ENCODE measurements at places on chromosomes 11 and 22.

GRCh38 chr22:44328762-44329161, 16.0 kb upstream of the SHISAL1 start:
- DNase-seq = no peak

DNA sequence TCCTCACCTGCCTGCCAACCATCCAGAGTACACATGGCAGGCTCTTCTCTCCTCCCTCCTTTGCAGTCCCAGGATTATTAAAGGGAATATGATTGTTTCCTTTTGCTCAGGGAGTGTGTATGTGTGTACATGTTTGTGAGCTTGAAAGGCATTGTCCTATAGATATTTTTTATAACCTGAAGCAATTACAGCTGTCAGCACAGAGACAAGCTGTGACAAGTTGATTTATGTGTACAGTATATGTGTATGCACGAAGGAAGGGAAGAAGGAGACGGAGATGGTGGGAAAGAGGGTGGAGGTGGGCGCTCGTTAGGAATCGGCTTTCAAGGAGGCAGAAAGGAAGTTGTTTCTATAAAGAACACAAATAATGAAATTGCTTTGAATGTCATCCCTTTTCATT, 537.0 kb downstream of the NTM start:
- no peak for DNase-seq

DNA sequence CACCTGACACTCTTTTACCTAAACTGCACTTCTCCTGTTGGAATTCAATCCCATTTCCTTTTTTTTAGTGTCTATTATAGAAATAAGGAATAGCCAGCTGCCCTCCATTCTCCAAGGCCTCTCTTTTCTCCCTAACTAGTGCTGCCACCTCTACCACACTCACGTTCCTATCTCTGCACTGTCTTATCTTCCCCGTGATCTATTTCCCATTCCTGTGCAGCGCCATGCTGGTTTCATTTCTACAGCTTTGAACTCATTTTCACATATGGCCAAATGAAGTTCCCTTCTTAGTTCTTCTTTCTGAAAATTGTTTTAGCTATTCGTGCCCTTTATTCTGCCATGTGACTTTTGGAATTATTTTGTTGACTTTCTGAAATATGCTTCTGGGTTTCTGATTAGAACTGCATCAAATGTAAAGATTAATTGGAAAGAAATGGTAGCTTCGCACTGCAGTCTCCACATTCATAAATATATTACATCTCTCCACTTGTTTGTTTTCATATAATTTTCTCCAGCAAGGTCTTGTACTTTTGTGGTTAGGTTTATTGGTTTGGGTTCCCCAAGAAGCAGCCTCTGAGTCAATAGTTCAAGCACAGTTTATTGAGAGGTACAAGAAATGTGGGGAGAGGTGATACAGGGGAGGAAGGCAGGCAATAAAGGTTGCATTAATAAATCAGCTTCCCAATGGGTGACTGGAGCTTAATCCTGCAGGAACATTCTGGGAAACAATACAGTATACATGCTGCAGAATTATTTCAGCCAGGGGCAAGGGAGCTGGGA, 43.7 kb upstream of the DRD2 start:
- DNase-seq = no peak

GRCh38 chr22:22976033-22976922, 88.7 kb downstream of the IGLL5 start:
- DNase-seq = no peak

GRCh38 chr11:8756201-8756600, 73.6 kb downstream of the RPL27A start:
- no peak for DNase-seq

- no peak for DNase-seq
Observed at GRCh38 chr11:109707411-109707810, 285.4 kb downstream of the C11orf87 start.

DNA sequence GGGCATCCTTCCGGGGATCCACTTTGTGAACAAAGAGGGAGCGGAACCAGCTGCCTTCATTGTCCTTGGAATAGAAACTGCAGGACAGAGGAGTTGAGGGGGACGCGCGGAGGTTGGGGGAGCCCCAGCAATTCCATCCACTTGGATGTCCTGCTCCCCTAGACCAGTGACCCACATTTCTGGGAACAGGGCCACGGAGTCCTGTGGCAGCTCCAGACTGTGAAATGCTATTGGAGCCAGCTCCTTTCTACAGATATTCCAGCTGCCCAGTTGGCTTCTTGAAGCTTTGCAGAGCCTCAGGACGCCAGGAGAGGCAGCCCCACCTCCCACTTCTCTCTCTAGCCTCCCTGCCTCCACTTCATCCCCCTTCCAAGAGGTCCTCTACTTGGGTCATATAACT, 10.5 kb downstream of the NIPSNAP1 start:
- DNase-seq = no peak

DNA sequence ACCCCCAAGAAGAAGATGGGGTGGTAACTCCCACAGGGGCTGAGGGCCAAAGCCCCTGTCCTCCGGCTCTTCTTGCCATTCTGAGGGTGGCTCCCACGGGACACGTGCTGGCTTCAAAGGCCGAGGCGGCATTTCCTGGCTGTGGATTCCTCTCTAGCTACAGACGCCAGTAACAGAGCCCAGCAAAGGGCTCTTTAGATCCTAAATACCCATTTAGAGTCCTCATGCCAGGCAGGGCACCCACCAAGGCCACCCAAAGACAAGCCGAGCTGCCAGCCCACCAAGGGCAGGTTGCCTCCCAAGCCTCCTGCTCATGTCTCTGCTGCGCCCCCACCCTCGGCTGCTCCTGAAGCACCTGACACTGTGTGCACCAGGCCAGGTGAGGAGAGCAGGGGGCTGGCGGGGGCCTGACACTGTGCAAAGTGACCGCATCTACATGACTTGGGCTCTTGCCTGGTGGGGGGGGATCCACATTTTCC, 5.7 kb downstream of the LRFN4 start:
- no peak for DNase-seq

DNA sequence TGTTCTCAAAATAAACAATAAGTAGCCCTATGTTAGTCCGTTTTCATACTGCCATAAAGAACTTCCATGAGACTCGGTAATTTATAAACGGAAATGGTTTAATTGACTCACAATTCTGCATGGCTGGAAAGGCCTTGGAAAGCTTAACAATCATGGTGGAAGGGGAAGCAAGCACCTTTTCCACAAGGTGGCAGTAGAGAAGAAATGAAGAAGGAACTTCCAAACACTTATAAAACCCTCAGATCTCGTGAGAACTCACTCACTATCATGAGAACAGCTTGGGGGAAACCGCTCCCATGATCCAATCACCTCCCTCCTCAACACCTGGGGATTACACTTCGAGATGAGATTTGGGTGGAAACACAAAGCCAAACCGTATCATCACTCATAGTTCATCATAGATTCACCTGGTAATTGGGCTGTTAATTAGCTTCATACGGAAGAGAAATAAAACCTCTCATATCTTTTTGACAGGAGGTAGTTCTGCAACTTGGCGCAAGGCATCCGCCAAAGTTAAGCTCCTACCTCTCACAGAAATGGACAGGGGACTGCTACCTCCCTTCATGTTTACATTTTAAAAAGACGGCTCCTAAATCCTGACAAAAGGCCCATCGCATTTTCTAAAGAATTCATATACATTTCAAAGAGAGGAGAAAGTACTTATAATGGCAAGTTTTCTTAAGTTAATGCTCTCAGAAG, 49.0 kb downstream of the MUC15 start:
- DNase-seq = no peak

DNA sequence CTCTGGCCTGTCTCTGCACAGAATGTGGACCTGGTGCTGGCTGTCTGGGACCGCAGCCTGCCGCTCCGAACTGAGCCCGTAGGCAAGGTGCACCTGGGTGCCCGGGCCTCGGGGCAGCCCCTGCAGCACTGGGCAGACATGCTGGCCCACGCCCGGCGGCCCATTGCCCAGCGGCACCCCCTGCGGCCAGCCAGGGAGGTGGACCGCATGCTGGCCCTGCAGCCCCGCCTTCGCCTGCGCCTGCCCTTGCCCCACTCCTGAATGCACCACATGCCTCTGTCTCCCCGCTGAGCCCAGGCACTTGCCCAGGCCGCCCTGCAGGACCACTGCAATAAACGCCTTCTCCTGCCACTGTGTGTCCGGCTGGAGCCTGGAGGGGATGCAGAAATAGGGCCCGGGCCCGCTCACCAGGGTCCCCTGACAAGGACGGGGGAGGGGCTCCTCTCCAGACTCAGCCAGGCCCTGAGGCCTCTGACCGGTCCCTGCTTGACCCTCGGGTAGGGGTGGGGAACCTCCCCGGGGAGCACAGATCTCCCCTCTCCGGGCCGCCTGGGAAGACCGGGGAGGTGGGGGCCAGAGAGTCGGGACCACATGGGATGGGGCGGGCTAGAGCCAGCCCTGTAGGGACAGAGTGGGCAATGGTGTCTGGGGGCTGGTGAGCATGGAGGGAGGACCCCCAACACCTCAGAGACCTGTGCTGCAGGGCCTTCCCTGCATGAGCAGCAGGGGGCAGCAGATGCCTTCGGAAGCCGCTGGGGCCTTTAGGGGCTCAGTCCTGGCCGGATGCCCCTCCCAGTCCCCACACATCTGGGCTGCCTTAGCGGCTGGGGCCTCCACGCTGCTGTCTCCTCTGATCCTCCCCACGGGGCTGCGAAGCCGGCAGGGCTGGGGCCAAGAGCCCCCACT, 1.4 kb upstream of the TNNI2 start:
- peak; percentile 50 for DNase-seq

DNA sequence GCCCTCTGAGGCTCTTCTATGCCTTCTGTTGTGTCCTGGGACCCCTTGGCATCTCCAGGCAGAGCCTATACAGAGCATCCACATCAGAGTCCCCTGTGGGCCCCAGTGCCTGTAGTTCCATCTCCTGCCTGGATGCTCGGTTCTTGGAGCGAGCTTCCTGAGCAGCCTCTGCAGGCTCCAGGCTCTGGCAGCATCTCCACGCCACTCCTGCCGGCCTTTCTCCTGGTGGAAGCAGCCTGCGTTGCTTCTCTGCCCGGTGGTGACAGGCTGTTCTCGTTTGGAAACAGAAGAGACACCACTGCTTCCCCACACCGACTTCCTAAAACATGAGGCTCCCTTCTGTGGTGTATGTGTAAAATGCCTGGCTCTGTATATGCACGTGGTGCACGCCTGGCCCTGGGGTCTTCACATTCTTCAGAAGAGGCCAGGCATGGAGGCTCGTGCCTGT, 52.8 kb downstream of the BCR start:
- DNase-seq = no peak

DNA sequence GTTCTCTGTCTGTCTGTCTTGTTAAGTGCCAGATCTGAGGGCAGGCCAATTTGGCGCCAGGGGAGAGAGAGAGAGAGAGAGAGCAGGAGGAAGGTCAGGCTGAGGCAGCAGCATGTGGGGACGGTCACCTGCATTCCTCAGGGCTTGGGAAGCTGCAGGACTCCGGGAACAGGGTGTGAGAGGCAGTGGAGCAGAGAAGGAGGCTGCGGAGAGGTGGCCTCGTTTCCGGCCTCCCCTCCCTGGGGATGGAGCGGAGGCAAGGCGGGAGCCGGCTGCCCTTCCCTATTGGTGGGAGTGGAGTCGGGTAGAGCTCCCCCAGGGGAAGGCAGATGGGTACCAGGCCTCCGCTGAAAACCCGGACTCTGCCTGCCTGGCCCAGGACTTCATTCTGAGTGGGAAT, 9.7 kb downstream of the CLMP start:
- no peak for DNase-seq

DNA sequence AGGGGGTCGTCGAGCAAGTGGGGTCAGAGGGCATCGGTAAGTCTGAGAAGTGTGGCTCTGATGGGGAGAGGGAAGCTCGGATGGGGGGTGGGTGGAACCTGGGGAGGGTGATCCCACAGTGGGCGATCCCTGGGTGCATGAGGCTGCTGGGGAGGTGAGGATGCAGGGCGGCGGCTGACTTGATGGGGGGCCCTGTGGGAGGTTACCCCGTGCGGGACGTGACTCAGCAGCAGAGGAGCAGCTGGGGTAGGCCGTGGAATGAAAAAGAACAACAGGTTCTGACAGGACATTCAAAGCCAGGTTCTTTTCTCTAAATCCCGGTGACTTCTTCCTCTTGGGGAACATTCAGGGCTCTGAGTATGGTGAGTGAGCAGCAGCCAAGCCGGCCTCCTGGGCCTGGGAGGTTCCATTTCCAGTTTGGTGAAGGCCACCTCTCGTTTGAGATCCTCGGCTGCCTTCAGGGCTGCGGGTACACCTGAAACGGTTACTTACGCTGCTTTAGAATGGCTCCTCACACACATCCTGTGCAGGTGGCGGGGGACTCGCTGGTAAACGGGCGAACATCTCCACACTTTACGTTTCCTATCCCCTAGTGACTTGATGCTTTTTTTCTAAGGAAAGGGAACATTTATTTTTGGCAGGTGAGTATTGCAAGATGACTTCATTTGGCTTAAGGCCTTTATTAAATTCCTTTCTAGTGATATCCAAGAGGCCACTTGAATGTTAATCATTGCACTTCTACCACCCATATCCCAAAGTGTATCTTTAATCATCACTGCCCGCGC, 278.2 kb downstream of the TBC1D22A start:
- no peak for DNase-seq

DNA sequence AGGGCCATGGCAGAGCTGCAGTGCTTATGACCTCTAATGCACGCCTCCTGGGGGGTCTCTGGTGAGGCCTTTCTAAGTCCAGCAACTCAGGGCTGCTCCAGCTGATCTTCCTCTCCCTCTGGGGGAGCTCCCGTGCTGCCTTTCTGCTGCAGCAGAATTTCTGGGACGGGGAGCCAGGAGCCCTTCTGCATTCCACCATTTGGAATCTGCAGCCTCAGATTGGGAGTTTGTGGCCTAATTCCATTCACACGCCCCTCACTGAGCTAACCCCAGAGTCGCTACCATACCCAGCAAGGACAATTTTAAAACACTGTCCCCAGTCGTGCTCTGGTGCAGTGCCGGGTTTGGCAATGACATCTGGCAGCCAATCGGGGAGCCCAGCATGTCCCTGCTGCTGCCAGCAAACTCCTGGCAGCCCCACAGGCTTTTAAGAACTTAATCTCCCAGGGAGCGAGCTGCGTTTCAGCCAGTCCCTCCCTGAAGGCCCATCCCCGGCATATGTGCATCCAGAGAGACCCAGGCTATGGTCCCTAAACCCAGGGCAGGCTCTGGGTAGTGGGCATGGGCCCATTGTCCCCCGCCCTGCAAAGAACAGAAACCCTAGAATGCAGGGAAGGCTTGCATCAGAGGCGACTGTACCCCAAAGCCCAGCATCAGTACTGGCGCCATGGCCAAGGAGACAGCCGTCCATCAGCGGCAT, 4.7 kb downstream of the SHANK2 start:
- no peak for DNase-seq

- DNase-seq = no peak
Observed at GRCh38 chr11:74008373-74009229, at the start of gene UCP3. TSS of gene UCP3 (minus strand) at chr11:74009085. CDS start at chr11:74007042, 2,043 bp downstream.

DNA sequence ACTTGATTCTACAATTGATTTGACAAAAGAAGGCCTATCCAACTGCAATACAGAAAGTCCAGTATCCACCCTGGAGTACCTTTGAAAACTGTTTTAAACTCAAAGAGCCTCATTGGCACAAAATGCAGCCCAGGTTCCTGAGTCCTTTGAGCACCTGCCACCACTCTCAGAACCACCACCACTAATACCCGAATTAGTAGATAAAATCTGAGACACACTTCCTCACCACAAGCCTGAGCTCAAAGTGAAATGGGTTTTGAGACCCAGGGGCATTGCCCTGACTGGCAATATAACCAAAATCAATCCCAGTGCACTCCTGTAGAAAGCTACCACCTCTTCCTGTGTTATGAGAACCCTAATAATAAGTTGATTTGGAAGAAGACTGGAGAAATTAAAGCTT, 215.7 kb downstream of the CSNK2A3 start:
- DNase-seq = no peak

GRCh38 chr22:39360242-39360641, 10.5 kb downstream of the SYNGR1 start:
- no peak for DNase-seq

GRCh38 chr11:2841411-2842190, 44.0 kb downstream of the CDKN1C start:
- DNase-seq = no peak

- no peak for DNase-seq
Observed at GRCh38 chr11:71502026-71502425, 25.0 kb upstream of the KRTAP5-7 start.

Measured in stimulated activated CD4-positive, alpha-beta T cell treated with anti-CD3 and anti-CD28 coated beads, Interleukin-1b, Interleukin-23, amount 100 ng/mL, for 1 hour (primary cell).